Thoracic aorta endothelial cell (primary cell): ENCODE measurements at places on chromosomes 2 and 18. TPM values are rescaled to one million over a fixed set of nuclear protein-coding genes. Genes with fewer than 3 reads are reported as not detected.

Gene ARPC2
- 541 and 551 TPM in 2 replicates for total RNA-seq

Gene OTOF
- under 0.01 and 0.14 TPM in 2 replicates for total RNA-seq

Gene CD207
- not detected in 2 replicates for total RNA-seq

Gene AGXT
- total RNA-seq, result not detected in 2 replicates

Gene CYP27C1
- total RNA-seq, result not detected in 2 replicates

Gene HSPE1
- total RNA-seq, result 139 and 210 TPM in 2 replicates

Gene IL36RN
- not detected in 2 replicates for total RNA-seq

Gene OTX1
- 0.27 and 0.36 TPM in 2 replicates for total RNA-seq

Gene KDSR
- 33.2 and 41.4 TPM in 2 replicates for total RNA-seq

Gene MAP3K19
- not detected in 2 replicates for total RNA-seq

Gene RHBDD1
- total RNA-seq, result 14.1 and 15.4 TPM in 2 replicates

Gene NEUROD1
- not detected in 2 replicates for total RNA-seq

Gene DOK6
- total RNA-seq, result not detected in 2 replicates

Gene FBLN7
- 2.9 and 5.2 TPM in 2 replicates for total RNA-seq

Gene PLA2R1
- total RNA-seq, result 13.3 and 21.4 TPM in 2 replicates

Gene ITPRIPL1
- 1.6 and 3.7 TPM in 2 replicates for total RNA-seq

Gene FAM237A
- not detected in 2 replicates for total RNA-seq

Gene SOX11
- total RNA-seq, result not detected in 2 replicates

Gene CFAP65
- not detected in 2 replicates for total RNA-seq

Gene CNTNAP5
- not detected in 2 replicates for total RNA-seq

Gene CCDC178
- total RNA-seq, result not detected in 2 replicates

Gene CD8B2
- total RNA-seq, result not detected in 2 replicates

Gene CHRND
- total RNA-seq, result not detected in 2 replicates

Gene XDH
- total RNA-seq, result under 0.01 TPM in 2 replicates

Gene RSAD2
- 0.13 and 0.43 TPM in 2 replicates for total RNA-seq

Gene POU3F3
- not detected in 2 replicates for total RNA-seq

Gene SKOR2
- not detected in 2 replicates for total RNA-seq

Gene LYG2
- total RNA-seq, result not detected in 2 replicates

Gene SCN7A
- not detected in 2 replicates for total RNA-seq

Gene SP5
- not detected in 2 replicates for total RNA-seq

Gene ASXL3
- total RNA-seq, result 0.14 and 0.66 TPM in 2 replicates

Gene PASK
- total RNA-seq, result 6.5 and 9.0 TPM in 2 replicates

Gene SCN9A
- total RNA-seq, result 1.1 and 2.1 TPM in 2 replicates

Gene SERPINB12
- not detected in 2 replicates for total RNA-seq

Gene CTAGE1
- total RNA-seq, result not detected in 2 replicates

Gene COPS7B
- total RNA-seq, result 21.9 and 29.3 TPM in 2 replicates

Gene OSBPL1A
- 21.5 and 21.8 TPM in 2 replicates for total RNA-seq

Gene FOXI3
- not detected in 2 replicates for total RNA-seq

Gene CDK15
- total RNA-seq, result not detected in 2 replicates

Gene FBXO15
- 0.53 TPM in 1 of 2 replicates, not detected in the other for total RNA-seq

Gene MBD2
- 47.1 and 52.5 TPM in 2 replicates for total RNA-seq

Gene NEB
- total RNA-seq, result 1.2 and 1.3 TPM in 2 replicates

Gene LINC00305
- total RNA-seq, result not detected in 2 replicates

Gene PLCL1
- total RNA-seq, result 9.6 and 9.7 TPM in 2 replicates

Gene ABCB11
- 0.50 and 0.53 TPM in 2 replicates for total RNA-seq

Gene FSIP2
- total RNA-seq, result 0.27 and 0.43 TPM in 2 replicates
